ENCODE measurements at places on chromosomes 1 and 21.

DNA sequence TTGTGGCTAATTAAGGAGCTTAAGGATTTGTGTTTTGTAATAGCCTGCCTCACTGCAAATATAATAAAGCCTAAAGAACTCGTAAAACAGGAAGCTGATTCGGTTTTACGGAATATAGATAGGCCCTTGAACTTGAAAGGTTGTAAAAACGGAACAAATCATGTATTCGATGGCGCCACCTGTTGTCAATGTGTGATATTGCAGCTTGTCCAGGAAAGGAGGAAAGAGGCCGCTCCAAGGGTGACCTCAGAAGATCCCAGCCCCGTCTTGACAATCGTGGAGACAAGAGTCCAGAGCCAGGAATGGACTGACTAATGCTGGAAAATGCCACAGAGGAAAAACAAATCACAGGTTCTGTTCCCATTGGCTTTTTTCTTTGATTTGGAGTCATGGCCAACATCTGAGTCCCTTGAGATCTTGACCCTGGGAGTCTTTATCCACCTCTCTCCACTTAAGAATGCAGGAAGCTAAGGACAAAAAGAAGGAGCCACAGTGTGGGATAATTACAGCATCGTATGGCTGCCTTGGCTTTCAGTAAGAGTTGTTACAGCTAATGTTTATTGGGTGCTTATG lies 7.0 kb upstream of the IGSF21 start:
- DNase-seq, result no peak

- no peak for DNase-seq
These were observed 92.1 kb upstream of the POU3F1 start for GRCh38 chr1:38138498-38139233.

DNA sequence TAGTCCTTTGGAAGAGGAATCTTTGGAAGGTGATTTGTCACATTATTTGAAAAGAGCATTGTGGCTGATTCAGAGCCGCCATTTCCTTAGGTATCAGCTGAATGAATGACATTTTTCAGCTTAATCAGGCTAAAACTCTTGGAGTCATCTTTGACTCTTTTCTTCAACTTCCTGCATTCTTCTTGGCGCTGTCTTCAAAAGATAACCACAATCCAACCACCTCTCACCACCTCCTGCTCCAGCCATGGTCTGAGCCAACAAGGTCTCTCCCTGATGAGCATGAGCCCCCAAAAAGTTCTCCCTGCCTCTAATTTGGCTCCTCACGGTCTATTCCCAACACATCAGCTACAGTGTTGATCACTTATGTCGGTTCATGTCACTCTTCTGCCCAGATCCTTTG lies 297.6 kb upstream of the RUNX1 start:
- DNase-seq, result no peak

- no peak for DNase-seq
These were observed 111.8 kb upstream of the ADAR start for GRCh38 chr1:154719586-154720327.

- DNase-seq, result no peak
These were observed 40.8 kb upstream of the TP53BP2 start for GRCh38 chr1:223886516-223886921.

DNA sequence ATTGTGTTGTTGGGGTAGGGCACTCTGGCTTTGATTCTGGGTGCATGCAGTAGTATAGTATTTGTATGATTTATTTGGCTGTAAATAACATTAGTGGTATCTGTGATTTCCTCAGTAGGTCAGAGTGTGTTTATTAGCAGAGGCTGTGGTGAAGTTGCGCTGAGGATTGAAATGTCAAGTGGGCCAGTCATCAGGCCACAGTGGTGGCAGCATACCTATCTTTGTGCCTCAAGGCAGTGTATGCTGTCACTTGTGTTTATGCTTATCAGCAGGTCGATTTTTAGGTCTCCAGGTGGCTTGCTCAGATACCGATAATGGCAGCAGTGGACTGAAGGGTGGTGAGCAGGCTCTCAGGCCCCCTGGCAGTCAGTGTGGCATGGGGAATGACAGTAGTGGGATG lies 11.3 kb downstream of the LY9 start:
- DNase-seq, result no peak

- DNase-seq, result no peak
These were observed 72.8 kb downstream of the MORN1 start for GRCh38 chr1:2318314-2319278.

All from vagina (tissue), 2 donors.